KBM-7 (cell line): ENCODE measurements at places on chromosomes 16 and 17.

- DNase-seq = no peak
These were observed 13.4 kb upstream of the SUPT4H1 start for GRCh38 chr17:58365185-58365979.

DNA sequence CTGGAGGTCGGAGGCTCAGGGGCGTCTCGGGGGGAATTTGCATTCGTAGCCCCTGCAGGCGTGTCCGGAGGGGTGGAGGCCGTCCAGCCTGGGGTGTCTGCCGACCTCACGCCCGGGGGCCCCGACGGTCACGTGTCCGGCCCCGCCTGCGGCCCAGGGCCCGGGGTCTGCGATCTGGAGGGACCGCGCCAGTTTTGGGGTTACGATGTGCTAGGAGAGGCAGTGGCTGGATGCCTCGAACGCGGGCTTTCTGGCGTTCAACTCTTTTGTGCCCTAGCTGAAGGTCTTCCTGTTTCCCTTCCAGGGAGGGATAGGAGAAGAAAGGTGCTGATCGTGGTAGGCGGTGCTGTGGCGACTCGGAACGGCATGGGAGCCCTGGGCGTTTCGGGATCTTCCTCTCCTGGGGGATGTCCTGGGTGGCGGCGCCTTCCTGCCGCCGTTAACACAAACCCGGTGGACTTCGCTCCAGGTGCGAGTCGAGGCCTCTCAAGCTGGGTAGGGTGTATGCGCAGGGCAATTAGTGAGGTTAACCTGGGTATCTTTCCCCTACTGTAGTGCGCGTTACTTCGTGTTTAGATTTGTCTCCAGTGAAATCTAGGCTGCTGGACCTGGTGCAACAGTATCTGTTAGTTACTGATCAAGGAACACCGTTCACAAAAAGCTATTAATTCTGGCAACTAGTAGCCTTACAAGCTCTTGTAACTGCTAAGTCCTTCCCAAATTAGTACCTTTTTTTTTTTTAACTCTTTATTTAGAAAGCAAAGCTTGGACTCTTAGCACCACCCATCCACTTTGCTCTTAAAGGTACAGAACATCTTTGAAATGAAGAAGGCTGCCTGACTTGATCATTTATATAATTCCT, 1.3 kb downstream of the AKAP1 start:
- peak; percentile 34 for DNase-seq

DNA sequence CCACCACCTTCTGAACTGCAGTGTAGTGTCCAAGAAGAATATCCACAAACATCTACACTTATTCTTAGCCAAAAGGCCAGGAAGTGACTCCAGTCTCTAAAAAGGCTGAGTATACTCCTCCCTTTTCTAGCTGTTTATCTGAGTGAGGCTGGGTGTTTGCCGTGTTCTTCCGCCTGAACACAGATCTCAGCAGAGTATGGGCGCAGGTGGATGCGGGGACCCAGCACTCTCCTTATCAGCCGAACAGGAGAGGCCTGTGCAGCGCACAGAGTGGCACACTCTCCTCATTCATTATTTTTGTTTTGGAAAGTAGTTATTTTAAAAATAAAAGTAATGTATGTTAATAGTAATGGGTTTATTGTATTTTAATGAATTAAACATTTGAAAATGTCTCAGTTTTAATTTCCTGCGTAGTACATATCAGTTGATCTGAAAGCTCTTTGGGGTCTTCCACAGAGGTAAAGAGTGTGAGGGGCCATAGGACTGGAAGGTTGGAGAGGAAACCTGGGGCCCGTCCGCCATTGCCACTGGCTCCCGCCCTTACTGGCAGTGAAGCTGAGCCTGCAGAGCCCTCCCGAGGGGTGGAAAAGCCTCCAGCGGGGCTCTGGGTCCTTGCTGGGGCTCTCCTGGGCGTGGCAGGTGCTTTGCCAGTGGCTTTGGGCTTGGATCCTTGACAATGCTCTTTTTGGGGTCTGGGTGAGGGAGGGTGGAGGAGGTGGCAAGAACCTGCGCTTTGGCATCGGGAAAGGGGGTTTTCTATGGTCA, 53.8 kb downstream of the PDPK1 start:
- no peak for DNase-seq

GRCh38 chr17:742147-742793, 9.8 kb downstream of the GEMIN4 start:
- DNase-seq = no peak

- DNase-seq = no peak
These were observed 26.8 kb upstream of the FOXK2 start for GRCh38 chr17:82492643-82493225.

DNA sequence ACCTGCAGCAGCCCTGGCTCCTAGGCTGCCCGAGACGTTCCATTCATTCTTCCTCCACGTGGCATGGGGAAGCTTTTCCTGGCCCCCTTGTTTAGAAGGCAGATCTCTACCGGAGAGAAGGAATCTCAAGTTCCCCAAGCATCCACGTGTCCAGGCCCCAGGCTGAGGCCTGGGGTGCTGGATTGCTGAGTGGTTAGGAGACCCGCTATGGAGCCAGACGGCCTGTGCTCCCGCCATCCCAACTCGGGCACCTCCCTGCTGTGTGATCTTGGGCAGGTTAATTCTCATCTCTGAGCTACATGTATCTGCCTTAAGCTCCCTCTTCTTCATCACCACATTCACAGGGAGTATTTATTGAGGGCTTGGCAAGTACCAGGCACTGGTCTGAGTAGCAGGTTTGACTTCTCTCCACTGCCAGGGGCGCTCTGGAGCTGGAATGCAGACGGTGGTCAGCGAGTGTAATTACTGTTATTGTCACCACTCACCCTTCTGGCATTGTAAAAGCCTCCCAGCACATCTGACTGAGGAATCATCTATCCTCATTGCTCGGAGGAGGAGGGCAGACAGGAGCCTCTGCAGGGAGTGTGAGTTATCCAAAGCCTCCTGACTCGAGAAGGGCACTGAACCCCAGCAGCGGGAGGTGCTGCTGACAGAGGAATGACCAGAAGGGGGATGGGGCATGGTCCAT, 1.1 kb upstream of the ADGRG1 start:
- no peak for DNase-seq

DNA sequence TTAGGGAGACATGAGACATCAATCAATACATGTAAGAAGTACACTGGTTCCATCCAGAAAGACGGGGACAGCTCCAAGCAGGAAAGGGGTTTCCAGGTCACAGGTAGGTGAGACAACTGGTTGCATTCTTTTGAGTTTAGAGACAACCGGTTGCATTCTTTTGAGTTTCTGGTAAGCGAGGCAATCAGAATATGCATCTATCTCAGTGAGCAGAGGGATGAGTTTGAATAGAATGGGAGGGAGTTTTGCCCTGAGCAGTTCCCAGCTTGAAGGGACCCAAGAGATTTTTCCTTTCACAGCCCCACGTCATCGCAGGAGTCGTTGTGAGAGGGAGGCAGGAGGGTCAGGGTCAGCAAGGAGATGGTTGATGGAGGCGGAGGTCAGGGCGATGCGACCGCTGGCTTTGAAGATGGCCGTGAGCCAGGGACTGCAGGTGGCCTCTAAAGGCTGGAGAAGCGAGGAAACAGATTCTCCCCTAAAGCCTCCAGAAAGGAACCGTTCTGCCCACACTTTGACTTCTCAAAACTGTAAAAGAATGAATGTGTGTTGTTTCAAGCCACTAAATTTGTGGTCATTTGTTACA, 36.5 kb downstream of the IRF8 start:
- no peak for DNase-seq

DNA sequence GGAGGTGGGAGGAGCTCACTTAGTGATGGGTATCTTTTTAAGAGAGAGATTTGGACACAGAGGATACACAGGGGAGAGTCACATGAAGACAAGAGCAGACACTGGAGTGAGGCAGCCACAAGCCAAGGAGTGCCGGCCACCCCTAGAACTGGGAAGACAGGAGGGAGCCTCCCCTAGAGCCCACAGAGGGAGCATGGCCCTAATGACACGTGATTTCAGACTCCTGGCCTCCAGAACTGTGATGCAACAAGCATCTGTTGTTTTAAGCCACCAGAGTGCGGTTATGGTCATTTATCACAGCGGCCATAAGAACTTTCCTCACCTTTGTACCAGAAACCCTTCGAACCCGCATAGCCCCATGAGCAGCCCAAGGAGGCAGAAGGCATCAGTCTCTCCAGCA, 33.3 kb downstream of the SLC38A8 start:
- no peak for DNase-seq

DNA sequence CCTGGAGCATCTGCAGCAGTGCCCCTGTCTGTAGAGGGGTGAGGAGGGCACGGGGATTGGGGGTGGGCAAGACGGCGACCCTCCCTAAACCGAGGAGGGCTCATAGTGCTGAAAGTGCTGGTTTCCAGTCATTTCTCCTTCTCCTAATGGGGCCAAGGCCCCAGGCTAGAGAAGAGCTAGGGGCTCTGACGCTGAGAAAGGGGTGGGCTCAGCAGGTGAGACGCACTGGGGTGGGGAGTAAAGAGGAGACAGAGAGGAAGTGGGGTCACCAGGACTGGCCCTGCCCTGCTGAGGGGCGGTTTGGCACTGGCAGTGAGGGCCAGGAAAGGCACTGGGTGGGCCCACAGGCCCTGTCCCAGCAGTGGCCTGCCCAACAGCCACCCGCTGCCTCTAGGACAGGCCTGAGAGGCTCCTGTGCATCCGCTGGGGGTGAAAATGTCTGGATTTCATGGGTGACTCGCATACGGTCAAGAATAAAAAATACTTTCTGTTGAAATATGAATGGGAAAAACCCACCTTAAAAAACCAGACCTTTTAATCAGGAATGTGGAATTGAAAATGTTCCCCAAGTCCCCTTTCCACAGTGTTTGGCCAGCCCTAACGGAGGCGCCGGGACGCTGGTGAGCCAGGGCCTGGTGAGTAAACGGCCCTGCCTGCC, 122.4 kb upstream of the SMURF2 start:
- DNase-seq = no peak

DNA sequence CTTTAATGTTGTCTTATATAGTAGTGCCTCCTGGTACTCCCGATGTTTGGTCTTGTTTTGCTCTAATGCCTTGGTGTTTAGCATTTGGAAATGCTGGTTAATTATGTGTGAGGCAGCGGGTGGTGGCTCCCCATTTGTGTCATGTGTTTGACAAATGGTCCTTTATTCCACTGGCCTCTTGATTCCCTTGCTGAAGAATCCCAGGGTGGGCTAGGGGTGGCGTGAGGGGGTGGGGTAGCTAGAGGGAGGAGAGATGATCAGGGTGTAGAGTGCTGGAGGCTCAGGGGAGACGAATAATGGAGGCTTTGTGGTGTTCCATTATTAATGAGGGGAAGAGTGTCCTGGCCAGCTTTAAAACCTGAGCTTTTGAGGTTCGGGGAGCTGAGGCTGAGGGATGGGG, 5.4 kb downstream of the DYNLL2 start:
- no peak for DNase-seq

GRCh38 chr17:71327376-71328059, 793.3 kb upstream of the SOX9 start:
- DNase-seq = no peak

GRCh38 chr17:51200295-51200694, 34.1 kb downstream of the NME2 start:
- no peak for DNase-seq
